Spinal cord (tissue), 10 donors: ENCODE measurements at places on chromosomes 5 and 9. TPM values are rescaled to one million over a fixed set of nuclear protein-coding genes. Genes with fewer than 3 reads are reported as not detected.
A peak's percentile ranks its signal among the peaks of the same experiment; 100 is the strongest.

DNA sequence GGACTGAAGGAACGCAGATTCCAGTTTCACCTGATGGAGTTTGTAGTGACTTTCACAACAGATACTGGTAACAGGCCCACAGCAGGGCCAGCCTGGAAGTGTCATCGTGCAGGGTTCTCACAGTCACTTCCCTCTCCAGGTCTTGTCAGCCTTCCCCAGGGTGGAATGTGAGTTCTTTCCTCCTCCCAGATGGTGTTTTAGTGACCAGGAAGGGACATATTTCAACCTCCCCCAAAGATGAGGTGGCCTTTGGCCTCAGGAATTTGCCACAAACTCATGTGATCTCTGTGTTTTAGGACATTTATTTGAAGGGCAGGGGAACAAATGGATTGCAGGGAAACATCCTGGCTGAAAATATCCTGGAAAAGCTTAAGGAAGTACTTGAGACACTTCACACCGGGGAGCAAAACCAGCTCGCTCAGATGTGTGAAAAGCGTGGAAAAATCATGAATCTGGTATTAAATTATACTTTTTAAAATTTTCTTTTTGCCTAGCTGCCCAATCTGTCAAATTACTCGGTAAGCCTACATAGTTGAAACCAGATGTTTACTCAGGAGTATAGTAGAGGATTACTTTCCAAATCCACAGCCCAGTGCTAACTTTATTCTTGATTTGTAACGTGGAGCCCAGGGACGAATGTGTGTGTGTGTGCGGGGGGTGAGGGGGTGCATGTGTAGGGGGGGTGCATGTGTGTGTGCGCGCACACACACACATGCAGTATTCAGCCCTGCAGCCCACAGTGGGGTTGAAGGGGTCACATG is 66.8 kb downstream of the PTPDC1 start:
- H3K36me3 ChIP-seq, result no peaks in the 10 kb centered on the region
- H3K27ac ChIP-seq, result no peak overlapping the region
- DNase-seq, result no peak
- H3K4me1 ChIP-seq, result peaks cover 10% of the 10 kb centered on the region
- H3K4me3 ChIP-seq, result no peak overlapping the region
- H3K27me3 ChIP-seq, result no peaks in the 10 kb centered on the region

- peak; percentile 86 for DNase-seq
- H3K4me1 ChIP-seq, result peaks cover 27% of the 10 kb centered on the region
- no peak overlapping the region for H3K27ac ChIP-seq
- H3K27me3 ChIP-seq, result peaks cover 23% of the 10 kb centered on the region
- peak overlapping the region; percentile 48 for H3K4me3 ChIP-seq
- no peaks in the 10 kb centered on the region for H3K36me3 ChIP-seq
These were observed 108.4 kb downstream of the PSD2 start for GRCh38 chr5:139903795-139904565.

DNA sequence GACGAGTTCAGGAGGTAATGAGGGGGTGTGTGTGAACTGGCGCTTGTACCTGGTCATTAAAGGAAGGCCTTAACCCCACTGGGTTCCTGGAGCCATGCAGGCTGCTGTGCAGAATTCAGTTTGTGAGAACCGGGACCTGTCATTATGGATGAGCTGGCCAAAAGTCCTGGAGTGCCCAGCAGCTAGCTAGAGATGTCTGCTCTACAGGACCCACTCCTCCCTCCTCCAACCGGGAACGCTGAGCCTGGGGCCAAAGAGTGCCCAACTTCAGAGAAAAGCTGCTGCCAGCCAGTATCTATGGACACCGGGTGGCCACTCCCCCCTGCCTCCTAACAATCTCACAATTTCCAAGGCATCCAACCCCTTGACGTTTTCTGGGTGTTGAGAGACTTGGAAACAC is 1.2 kb downstream of the ENTREP1 start:
- no peak for DNase-seq
- peaks cover 14% of the 10 kb centered on the region for H3K4me1 ChIP-seq
- peak overlapping the region; percentile 59 for H3K4me3 ChIP-seq
- peak overlapping the region; percentile 65 for H3K27ac ChIP-seq

- H3K27me3 ChIP-seq, result no peaks in the 10 kb centered on the region
- DNase-seq, result peak; percentile 44
- H3K4me1 ChIP-seq, result no peaks in the 10 kb centered on the region
- peaks cover 25% of the 10 kb centered on the region for H3K36me3 ChIP-seq
- H3K27ac ChIP-seq, result no peak overlapping the region
These were observed 40.0 kb downstream of the CPLANE1 start for GRCh38 chr5:37208883-37209797.

GRCh38 chr9:25716220-25716872 is 38.1 kb upstream of the TUSC1 start:
- no peaks in the 10 kb centered on the region for H3K27me3 ChIP-seq
- no peak overlapping the region for H3K27ac ChIP-seq
- no peaks in the 10 kb centered on the region for H3K36me3 ChIP-seq
- H3K4me3 ChIP-seq, result no peak overlapping the region
- no peaks in the 10 kb centered on the region for H3K4me1 ChIP-seq

GRCh38 chr5:139659695-139660101 is 11.5 kb downstream of the CXXC5 start:
- H3K27ac ChIP-seq, result peak overlapping the region; percentile 83
- peak; percentile 77 for DNase-seq
- no peak overlapping the region for H3K4me3 ChIP-seq

MYOT gene
- polyA plus RNA-seq, result 6.9 TPM

C1QTNF3 gene
- polyA plus RNA-seq, result 30.3 TPM

DNA sequence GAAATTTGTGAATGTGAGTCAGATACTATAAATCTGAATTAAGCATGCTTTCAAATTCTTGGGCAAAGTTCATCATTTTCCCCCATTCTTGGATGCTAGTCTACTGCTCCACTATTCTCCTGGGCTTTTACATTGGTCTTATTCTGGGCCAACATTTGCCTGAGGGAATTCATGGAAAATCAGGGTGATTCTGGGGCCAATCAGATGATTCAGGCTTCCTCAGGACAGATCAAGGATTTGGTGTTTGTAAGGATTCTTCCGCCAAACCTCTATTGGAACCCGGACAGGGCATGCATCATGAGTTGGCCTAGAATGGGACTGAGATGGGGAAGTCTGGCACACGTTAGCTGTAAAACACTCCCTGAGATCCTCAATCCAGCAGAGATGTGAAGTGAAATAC is 113.8 kb downstream of the MEF2C start:
- H3K4me1 ChIP-seq, result no peaks in the 10 kb centered on the region
- no peak overlapping the region for H3K4me3 ChIP-seq
- no peak for DNase-seq

TMEM215 gene
- polyA plus RNA-seq, result 1.3 TPM

DNA sequence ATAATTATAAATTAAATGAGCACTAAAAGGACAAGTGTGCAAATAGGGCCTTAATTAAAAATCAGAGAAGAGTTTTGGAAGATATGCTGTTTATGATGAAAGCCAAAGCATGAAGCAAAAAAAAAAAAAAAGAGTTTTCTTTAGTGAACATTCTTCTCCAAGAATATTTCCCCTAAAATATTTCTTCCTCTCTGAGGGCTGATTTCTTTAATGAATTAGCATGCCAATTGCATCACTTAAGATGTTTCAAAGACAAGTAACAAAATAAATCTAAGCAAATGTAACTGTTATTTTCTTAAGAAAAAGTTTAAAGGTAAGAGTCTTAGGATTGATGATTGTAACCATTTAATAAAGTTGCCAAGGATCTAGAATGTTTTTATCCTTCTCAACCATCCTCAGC is 81.6 kb upstream of the MPDZ start:
- no peaks in the 10 kb centered on the region for H3K27me3 ChIP-seq
- DNase-seq, result no peak
- no peak overlapping the region for H3K27ac ChIP-seq

IL9 gene
- 1.0 TPM for polyA plus RNA-seq

DNA sequence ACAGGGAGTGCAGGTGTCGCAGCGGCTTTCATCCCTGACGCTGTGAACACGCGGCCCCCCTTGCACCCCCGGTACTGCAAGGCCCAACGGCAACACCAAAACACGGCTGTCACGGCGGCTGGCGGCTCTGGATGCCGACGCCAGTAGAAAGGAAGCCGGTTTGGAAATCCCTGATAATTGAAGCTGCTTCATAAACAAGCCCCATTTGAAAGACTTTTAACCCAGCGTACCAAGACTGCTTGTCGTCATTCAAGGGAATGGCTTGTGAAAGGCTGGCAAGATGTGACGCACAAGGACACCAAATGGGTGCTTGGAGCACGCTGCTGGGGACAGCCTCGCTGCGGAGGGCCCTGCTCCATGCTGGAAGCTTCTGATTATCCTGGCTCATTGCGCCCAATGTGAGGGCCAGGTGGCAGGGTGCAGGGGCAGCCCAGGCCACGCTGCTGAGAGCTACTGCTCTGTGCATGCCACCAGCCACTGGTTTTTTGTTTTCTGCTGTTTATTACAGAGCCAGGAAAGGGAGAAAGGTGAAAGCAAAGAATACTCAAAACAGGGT is 63.1 kb downstream of the GTF3C4 start:
- no peaks in the 10 kb centered on the region for H3K27me3 ChIP-seq
- peaks cover 22% of the 10 kb centered on the region for H3K4me1 ChIP-seq
- DNase-seq, result peak; percentile 35
- no peak overlapping the region for H3K4me3 ChIP-seq
- no peak overlapping the region for H3K27ac ChIP-seq

- peaks cover 8% of the 10 kb centered on the region for H3K36me3 ChIP-seq
- peaks cover 87% of the 10 kb centered on the region for H3K4me1 ChIP-seq
- no peak overlapping the region for H3K4me3 ChIP-seq
- H3K27ac ChIP-seq, result peak overlapping the region; percentile 95
These were observed 36.4 kb downstream of the RASGEF1C start for GRCh38 chr5:180172447-180173197.

GRCh38 chr9:93667006-93667405 is 90.6 kb downstream of the PHF2 start:
- no peak overlapping the region for H3K4me3 ChIP-seq
- H3K4me1 ChIP-seq, result no peaks in the 10 kb centered on the region
- H3K27me3 ChIP-seq, result no peaks in the 10 kb centered on the region
- DNase-seq, result no peak
- peaks cover 79% of the 10 kb centered on the region for H3K36me3 ChIP-seq
- no peak overlapping the region for H3K27ac ChIP-seq

ALDH7A1 gene
- 106 TPM for polyA plus RNA-seq

GRCh38 chr9:14133394-14133793 is 180.5 kb downstream of the NFIB start:
- no peaks in the 10 kb centered on the region for H3K4me1 ChIP-seq
- H3K27ac ChIP-seq, result no peak overlapping the region
- no peaks in the 10 kb centered on the region for H3K27me3 ChIP-seq
- DNase-seq, result no peak

WNK2 gene
- 124 TPM for polyA plus RNA-seq

- no peak overlapping the region for H3K27ac ChIP-seq
- DNase-seq, result no peak
These were observed 168.2 kb upstream of the DMRTA1 start for GRCh38 chr9:22278426-22278825.

- peaks cover 22% of the 10 kb centered on the region for H3K4me1 ChIP-seq
- H3K4me3 ChIP-seq, result no peak overlapping the region
- DNase-seq, result no peak
- H3K27ac ChIP-seq, result no peak overlapping the region
- H3K36me3 ChIP-seq, result peaks cover 75% of the 10 kb centered on the region
These were observed 75.5 kb upstream of the OTULINL start for GRCh38 chr5:14506140-14506538.

GRCh38 chr5:74096325-74096724 is 470.3 kb downstream of the ARHGEF28 start:
- no peaks in the 10 kb centered on the region for H3K36me3 ChIP-seq
- no peak overlapping the region for H3K27ac ChIP-seq
- no peak for DNase-seq
- no peak overlapping the region for H3K4me3 ChIP-seq
- H3K27me3 ChIP-seq, result no peaks in the 10 kb centered on the region

TAF1L gene
- polyA plus RNA-seq, result 0.09 TPM
